ENCODE measurements at places on chromosomes 5 and 9. TPM values are rescaled to one million over a fixed set of nuclear protein-coding genes. Genes with fewer than 3 reads are reported as not detected.
A peak's percentile ranks its signal among the peaks of the same experiment; 100 is the strongest.

The SMIM33 gene
- not detected for polyA plus RNA-seq

DNA sequence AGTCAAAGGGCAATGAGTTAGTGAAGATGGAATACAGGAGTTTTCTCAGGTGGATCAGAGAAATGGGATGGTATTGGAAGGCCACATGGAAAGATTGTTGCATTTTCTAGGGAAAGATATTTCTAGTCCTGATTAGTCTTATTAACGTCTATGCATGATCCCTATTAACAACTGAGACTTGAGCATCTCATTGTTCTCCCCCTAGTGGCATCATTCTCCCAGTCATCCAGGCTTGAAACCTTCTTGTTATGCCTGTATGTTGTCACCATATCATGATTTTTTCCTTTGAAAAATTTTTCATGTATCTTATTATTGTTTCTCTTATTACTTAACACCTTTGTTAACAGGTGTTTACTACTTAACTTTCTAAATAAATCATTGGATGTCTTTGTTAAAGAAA is 34.4 kb downstream of the KIF2A start:
- DNase-seq = no peak

DNA sequence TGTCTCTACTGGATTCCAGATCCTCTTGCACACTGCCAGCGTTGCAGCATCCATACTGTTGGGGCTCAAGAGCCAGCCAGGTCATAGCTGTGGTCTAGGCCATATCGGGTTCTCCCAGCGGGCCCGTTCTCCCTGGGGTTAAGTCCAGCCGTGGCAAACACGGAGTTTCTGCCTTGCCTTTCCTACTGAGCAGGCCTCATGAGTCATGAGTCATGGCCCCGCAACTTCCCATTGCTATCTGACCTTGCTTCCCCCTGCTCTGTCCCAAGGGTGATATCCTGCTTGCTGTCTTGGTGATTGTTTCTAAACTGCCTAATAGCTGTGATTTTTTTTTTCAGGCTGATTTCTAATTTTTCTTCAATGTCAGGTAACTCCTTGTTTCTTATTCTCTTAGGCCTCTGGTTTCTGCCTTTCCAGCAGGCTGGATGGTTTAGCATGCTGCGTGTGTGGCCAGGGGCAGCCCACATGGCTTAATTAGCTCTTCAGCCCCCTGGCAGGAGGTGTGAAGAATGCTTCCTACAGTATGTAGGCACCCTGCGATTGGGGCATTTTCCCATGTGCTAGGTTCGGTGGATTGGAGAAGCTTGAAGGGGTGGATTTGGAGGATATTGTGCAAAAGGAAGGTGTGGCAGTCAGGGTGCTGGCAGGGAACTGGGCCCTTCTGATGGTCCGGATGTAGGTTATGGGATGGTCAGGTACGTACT is 18.7 kb downstream of the DAPK1 start:
- DNase-seq = no peak

DNA sequence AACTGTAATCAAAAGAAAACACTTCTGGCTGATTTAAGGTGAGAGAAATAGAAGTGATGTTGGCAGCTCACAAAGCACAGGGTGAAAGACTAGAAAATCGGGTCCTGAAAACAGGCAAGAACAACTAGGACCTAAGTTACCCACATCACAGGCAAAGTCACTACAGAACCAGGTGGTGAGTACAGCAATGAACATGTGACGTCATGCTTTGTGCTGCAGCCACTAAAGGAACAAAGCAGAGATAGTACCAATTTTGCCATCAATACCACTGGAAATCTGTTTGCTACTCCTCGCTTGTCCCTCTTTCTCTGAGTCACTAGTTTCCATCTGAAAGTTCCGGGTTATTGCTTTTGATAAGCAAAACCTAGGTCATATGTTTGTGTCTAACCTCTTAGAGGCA is 326.7 kb downstream of the GABRB2 start:
- no peak for DNase-seq

GRCh38 chr9:96457266-96457665 is 7.3 kb downstream of the HABP4 start:
- no peak for DNase-seq

DNA sequence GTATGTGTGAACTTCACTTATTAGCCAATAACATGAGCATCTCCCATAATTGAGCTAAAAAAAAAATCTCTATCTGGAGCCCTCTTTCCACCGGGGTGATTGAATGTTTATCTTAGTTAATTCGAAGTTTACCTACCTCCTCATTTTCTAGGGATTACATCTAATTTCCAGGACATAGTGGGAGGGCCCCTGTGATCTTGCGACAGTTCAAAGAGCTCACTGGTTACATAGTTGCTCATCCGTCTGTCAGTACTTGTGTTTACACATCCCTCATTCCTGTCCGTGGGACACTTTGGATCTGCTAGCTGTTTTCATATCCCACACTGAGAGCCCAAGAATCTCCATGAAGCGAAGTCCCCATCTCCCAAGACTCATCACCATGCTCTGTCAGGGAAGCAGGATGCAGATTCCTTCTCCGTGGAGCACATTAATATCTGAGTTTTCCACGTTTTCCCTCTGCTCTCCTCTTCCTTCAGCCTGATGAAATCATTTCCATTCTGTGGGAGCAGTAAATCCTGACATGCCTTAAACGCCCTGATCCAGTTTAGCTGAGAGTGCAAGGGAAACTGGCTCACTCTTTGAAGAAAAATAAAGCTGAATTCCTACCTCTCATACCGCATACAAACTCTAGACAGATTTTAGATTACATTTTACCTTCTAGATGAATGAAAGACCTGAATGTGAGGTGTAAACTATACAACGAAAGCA is 10.2 kb upstream of the SFXN1 start:
- DNase-seq = no peak

The DND1 gene
- polyA plus RNA-seq = 0.21 TPM

The ZCCHC9 gene
- polyA plus RNA-seq = 10.7 TPM

DNA sequence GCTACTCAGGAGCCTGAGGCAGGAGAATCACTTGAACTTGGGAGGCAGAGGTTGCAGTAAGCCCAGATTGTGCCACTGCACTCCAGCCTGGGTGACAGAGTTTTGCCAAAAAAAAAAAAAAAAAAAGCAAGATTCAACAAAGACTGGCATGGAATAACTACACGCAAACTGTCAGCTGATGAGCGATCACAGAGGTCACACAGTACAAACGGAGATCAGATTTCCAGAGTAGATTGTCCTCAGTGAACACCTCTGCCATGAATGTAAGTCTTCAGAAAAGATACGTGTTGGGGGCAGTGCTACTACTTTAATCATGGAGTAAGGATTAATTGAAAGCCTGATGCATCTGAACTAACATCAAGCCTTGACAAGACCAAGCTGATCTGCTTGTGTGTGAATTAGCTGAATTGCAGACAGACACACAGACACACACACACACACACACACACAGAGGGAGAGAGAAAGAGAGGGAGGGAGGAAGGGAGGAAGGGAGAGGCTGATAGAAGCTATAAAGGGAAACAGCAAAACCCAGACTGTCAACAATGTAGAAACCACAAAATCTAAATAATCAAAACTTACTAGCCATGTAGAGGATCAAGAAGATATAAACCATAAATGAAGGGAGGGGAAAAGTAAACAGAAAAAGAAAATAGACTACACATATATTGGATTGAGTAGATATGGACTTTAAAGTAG is 222.9 kb upstream of the ZNF462 start:
- DNase-seq = no peak

- no peak for DNase-seq
Observed at GRCh38 chr5:44603496-44604272, 205.1 kb upstream of the MRPS30 start.

DNA sequence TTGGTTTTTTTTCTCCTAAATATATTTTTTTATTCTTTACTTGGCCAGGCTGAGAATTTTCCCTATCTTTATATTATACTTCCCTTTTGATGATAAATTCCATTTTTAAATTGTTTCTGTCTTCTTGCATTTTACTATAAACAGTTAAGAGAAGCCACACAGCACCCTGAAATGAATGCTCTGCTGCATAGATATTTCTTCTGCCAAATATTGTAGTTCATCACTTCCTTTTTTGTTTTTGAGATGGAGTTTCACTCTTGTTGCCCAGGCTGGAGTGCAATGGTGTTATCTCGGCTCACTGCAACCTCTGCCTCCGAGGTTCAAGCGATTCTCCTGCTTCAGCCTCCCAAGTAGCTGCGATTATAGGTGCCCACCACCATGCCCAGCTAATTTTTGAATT is 8.5 kb upstream of the INIP start:
- no peak for DNase-seq

DNA sequence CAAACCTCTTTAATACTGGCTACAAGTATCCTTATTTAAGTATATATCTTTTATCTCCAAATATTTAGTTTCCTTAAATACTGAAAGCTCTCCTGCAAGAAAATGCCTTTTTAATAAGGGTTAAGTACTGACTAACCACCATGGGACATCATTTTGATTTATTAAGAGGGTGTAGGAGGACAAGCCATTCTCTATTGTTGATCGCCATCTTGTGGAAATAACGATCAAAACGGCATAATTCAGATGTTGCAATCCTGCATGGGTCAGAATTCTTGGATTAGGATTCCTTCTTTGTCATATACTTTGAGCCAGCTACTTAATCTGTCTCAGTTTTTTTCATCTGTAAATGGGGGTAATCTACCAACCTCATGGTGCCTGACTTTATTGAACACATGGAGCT is 28.7 kb upstream of the C5orf46 start:
- DNase-seq = peak; percentile 6

DNA sequence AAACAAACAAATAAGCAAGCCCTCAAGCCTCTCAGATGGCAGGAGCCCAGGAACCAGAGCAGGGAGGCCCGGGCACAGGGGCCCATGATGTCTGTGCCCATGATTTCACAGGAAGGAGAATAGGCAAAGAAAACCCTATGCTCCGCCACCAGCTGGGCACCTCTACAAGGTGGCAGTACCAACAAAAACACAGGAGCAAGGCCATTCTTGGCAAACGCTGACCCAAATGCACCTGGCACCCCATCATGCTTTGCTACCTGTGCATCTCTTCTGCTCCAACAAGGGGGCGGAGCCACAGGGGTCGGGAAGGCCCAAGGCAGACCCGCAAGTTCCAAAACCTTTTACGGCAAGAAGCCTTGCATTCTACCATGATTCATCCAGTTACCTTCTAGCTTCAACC is 3.1 kb downstream of the BRD3 start:
- DNase-seq = no peak

The CATSPER3 gene
- 0.43 TPM for polyA plus RNA-seq

The TXNDC8 gene
- not detected for polyA plus RNA-seq

DNA sequence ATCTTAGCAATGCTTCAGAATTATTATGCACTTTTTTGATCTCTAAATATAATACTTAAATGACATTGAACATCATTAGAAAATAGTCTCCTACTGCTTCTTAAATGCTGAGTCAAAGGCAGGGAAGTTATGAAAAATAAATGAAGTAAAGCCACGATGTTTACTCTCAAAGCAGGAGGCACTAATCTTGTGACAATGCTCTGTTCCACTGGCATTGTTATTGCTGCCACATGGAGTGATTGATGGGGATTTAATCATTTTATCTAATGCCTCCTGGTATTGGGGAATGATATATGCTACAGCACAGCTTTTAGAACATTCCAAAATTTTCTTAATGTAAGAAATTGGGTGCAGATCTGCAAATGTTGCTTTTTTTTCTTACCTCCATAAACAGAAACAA is 1655.4 kb upstream of the NUDT12 start:
- no peak for DNase-seq

- DNase-seq = peak; percentile 90
Observed at GRCh38 chr5:32507738-32508434, 63.3 kb upstream of the ZFR start.

- peak; percentile 84 for DNase-seq
Observed at GRCh38 chr9:109349421-109349846, 28.6 kb upstream of the EPB41L4B start.

- no peak for DNase-seq
Observed at GRCh38 chr9:76302947-76303550, 91.2 kb downstream of the RFK start.

DNA sequence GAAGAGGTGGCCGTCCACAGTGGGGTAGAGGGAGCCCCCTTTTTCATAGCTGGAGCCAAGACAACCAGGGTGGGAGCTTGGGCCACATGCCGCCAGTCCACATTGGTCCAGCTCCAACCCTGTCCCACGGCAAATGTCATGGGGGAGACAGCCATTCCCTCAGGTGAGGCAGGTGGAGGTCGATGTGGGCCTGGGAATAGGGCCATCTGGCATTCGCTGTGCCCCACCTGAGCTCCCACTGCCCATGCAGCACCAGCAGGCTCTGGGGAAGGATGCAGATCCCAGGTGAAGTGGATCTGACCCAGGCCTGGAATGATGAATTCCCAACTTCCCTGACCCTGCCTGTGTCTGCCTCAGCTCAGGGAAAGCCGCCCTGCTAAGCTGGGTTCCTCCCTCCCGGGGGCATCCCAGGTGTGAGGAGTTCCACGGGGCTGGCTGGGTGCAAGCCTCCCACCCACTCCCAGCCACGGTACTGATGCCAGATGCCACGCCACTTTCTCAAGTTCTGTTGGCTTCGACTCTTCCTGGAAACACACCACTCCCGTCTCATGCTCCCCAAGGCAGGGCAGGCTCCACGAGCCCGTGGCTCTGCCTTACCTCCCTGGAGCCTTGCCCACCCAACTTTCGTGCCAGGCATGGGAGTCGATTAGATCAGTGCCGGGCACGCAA is 25.2 kb upstream of the FCN2 start:
- no peak for DNase-seq

The SPINK1 gene
- not detected for polyA plus RNA-seq

The NREP gene
- 609 TPM for polyA plus RNA-seq

DNA sequence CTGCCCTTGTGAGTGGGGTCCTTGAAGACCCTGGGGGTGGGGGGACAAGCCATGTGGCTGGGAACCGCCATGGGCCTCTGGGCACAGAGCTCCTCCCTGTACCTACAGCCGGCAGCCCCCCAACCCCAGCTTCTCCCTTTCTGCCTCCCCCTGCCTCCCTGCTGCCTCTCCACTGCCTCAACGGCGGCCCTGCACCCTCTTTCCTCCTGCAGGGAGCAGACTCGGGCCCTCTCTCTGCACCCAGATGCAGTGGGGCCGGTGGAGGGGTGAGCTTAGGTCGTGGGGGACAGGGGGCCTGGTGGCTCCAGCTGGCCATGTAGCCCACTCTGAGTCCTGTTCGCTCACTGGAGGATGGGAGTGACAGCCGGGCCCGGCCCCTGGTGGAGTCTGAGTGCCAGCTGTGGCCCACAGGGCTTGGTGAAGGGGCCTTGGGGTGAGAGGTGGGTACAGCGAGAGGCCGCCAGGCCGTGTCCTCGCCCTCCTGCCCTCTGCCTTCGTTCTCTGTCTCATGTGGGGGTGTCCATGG is 139.3 kb upstream of the COL5A1 start:
- DNase-seq = no peak

DNA sequence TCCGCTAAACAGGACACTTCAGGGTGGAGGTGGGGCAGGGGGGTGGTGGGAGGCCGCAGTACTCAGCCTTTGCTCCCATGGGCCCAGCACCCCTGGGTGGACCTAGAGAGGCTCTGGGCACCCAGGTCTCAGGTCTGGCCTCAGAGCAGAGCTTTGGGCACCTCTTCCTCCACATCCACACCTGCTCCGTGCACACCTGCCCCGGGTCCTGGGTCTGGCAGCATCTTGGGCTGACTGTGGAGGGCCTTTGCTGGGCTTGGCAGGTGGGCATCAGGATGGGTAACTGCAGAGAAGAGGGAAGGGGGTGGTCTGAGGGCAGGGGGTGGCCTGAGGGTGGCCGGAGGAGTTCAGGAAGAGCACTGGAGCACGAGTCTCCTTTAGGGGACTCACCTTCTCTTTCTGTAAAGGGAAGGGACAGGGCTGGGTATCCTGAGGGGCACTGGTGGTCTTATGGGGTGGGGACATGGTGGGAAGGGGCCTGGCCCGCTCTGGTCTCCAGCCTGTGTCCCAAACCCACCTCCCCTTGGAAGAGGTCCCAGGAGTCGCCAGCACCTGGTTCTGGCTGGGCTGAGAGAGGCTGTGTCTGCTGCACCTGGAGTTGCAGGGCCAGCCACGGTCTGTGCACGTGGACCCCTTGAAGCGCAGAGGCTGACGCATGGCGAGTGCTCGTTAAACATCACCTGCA is 106.7 kb upstream of the IER5L start:
- no peak for DNase-seq
